ENCODE measurements at places on chromosomes 16 and 17.

DNA sequence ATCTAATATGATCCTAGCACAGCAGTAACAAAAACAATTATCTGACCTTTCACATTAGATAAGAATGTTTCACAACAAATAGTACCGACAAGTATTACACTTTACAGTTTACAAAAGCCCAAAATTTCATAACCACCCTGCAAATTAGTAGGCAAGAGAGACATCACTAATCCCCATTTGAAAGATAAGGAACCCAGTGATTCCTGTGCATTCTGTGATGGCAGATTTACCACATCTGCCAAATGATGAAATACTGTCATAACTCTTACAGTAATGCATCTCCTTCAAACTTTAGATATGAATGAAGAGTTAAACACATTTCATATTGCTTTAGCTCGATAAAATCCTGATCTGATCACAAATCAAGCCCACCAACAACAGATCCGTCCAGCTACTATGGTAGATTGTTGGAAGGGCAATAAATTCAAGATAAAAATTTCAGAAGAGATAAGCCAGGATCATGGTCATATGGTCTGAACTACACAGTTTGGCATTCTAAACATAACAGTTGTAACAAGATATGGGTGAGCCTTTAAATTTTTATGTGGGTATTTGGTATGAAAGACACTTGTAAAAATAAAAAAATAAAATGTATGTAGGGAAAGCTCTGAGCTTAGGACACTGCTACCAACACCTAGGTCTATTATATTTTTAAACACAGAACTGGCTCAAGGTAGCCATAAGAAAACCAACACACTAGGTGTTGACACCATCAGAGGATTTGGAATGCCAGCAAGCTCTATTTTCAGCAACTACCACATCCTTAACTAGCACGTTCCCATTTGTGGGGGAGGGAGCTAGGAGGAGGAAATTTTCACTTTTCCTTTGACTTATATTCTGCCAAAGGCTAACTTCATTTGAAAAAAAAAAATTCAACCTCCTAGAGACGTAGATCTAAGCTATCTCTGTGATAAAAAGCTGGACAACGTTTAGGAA lies 9.3 kb downstream of the YWHAE start:
- DNase-seq = peak; percentile 40

- DNase-seq = no peak
Observed at GRCh38 chr16:11162586-11163268, 93.3 kb downstream of the SOCS1 start.

DNA sequence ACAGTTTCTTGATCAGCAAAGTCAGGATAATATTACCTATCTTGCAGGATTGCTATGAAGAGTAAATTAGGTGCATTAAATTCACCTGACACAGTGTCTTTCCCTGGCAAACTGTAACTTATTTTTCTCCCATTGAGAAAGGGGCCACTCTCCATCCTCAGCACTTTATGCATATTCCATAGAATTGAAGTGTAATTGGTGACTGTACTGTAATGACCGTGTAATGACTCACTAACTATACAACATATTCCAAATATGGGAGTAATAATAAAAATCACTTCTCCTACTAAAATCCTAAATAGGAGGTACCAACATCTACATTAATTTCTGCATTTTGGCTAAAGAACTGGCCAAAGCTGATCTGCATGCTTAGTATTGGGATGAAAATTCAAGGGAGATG lies 141.9 kb upstream of the NOG start:
- DNase-seq = no peak

- no peak for DNase-seq
Observed at GRCh38 chr17:78999056-78999768, 10.4 kb downstream of the CANT1 start.

GRCh38 chr17:58204796-58205195 lies 12.3 kb downstream of the EPX start:
- no peak for DNase-seq

GRCh38 chr16:70395345-70395901 lies 43.5 kb downstream of the ST3GAL2 start:
- peak; percentile 23 for DNase-seq

GRCh38 chr17:47914306-47914948 lies 18.4 kb downstream of the SP2 start:
- DNase-seq = no peak

GRCh38 chr16:58346831-58347371 lies 45.4 kb upstream of the GINS3 start:
- DNase-seq = no peak

DNA sequence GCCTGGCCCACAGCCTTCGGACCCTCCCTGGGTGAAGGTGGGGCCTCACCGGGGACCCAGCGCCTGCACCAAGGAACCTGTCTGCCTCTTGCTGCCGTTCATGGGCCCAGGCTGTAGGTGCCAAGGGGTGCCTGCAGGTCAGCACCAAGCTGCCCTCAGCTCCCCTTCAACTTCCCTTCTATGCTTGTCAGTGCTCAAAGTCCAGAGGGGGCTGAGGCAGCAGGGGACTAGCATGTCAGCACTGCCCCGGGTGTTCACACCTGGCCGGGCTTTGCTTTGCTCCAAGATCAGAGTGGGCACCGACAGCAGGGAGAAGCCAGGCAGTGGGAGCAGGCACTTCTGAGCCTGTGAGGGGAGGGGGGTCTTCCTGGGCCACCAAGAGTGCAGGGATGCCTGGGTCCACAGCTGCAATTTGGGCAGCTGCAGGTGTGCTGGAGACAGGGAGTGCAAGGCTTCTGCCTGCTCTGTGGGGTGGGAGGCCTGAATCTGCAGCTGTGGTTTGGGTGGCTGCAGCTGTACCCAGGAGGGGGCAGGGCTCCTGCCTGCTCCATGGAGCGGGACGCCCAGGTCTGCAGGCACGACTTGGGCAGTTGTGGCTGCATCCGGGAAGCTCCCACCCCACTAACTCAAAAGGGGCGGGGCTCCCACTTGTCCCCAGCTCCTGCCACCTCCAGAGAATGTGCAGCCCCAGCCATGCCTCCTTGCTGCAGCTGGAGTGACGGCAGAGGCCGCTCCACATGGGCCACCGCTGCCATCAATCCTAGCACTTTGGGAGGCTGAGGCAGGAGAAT lies 27.6 kb upstream of the PRM1 start:
- DNase-seq = no peak

- DNase-seq = no peak
Observed at GRCh38 chr17:43655693-43656255, 5.9 kb downstream of the MEOX1 start.
